ENCODE measurements at places on chromosomes 11 and 22. TPM values are rescaled to one million over a fixed set of nuclear protein-coding genes. Genes with fewer than 3 reads are reported as not detected.

The RBM4B gene
- 12.1 TPM for total RNA-seq

The TIGD3 gene
- total RNA-seq, result not detected

The CCDC89 gene
- total RNA-seq, result 14.7 TPM

The DEUP1 gene
- 3.1 TPM for total RNA-seq

The RASGRP2 gene
- 33.6 TPM for total RNA-seq

The SSTR3 gene
- total RNA-seq, result 0.06 TPM

The ADSL gene
- total RNA-seq, result 48.0 TPM

The TMEM179B gene
- total RNA-seq, result 47.1 TPM

The TRIM49B gene
- total RNA-seq, result not detected

The TPBGL gene
- 0.94 TPM for total RNA-seq

The OR6T1 gene
- not detected for total RNA-seq

The CD44 gene
- total RNA-seq, result 454 TPM

Data from upper lobe of left lung (tissue), 6 donors.